Anterior cingulate cortex (tissue), 58 donors: ENCODE measurements at places on chromosomes 2 and 18.

DNA sequence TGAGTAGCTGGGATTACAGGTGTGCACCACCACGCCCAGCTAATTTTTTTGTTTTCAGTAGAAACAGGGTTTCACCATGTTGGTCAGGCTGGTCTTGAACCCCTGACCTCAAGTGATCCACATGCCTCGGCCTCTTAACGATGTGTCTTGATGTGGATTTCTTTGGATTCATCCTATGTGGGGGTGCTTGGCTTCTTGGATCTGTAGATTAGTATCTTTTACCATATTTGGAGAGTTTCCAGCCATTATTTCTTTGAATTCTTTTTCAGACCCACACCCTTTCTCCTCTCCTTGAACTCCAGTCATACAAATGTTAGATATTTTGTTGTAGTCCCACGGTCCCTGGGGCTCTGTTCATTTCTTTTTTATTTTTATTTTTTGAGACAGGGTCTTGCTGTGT, 6.8 kb upstream of the TOGARAM2 start:
- no peak for DNase-seq

DNA sequence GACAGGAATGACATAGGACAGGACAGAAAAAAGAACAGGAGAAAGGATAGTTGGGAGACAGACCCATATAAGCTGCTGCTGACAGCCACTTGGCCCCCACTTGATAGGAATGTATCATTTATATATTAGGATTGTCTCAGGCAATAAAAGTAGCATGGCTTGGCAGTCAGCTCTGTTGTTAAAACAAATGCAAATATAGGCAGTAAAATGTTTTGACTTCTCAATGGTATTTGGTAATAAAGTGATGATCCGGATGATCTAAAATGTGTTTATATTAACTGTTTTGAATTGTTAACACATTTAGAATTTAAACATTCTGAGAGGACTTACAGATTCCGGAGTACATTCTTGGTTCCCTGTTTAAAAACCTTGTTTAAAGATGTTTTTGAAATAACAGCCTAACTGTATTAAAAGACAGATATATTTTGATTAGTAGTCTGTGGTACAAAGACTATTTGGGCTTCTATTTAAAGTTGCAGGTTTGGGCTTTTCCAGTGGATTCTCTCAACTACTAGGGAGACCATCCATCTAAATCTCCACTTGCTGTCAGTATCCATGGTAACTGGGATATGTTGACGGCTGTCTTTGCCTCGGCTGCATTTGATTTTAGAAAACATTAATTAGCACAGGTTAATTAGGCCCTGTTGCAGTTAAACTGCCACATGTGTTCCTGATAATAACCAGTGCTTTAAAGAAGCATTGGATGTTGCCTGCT, 147.6 kb downstream of the ESCO1 start:
- DNase-seq, result no peak

GRCh38 chr2:10395893-10396292, 52.2 kb downstream of the ODC1 start:
- no peak for DNase-seq

DNA sequence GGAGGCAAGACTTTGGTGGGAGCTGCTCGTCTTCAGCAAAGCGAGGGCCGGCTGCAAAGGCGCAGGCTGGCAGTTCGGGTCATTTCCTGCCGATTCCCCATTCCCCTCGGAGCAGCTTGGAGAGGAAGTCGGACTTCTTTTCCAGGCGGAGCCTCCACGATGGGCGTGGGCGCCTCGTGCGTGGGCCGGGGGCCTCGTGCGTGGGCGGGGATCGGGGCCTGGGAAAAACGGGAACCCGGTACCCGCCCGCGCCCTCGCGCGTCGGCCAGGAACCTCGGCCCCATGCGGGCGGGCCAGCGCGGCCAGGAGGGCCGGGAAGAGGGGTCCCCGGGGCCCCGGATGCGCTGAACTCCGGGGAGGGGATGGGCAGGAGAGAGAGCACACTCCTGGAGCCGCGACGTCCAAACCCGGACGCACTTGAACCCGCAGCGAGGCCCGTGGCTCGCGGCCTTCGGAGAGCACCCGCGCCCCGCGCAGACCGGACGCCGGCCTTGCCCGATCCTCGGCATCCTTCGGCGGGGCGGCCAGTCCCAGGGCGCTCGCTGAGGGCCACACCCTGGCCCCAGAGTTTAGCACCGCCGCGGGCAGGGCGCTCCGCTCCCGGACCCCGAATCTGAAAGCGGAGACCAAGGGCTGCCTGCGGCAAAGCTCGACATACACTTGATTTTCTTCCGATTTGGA, 368.4 kb downstream of the MTX2 start:
- DNase-seq, result no peak

DNA sequence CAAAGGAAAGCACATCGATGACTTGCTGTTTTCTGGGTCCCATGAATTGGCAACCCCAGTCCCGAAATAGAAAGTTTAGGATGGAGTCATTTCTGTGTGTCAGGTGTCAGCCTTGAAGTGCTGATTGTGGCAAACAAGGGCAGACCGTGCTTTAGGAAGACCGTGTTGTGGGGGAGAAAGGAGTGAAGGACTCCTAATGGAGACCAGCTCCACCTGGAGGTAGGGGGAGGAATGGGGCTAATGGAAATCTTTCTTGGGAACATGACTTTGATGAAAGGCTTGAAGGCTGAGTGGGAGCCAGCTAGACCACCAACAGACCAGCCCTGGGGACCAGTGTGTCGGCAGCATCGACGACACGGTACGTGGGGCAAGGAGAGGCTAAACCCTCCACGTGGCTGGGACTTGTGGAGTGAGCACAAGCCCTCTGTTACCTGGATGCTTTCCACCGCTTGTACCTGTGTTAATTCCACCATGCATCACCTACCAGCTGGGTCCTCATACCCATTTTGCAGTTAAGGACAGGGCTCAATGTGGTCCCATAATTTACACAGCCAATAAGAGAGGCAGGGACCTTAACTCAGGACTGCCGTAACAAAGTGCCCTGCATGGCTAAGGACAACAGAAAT, 104.2 kb downstream of the SH3BP4 start:
- DNase-seq, result no peak

- DNase-seq, result no peak
Measured at GRCh38 chr2:75310876-75311275, 111.6 kb upstream of the TACR1 start.

DNA sequence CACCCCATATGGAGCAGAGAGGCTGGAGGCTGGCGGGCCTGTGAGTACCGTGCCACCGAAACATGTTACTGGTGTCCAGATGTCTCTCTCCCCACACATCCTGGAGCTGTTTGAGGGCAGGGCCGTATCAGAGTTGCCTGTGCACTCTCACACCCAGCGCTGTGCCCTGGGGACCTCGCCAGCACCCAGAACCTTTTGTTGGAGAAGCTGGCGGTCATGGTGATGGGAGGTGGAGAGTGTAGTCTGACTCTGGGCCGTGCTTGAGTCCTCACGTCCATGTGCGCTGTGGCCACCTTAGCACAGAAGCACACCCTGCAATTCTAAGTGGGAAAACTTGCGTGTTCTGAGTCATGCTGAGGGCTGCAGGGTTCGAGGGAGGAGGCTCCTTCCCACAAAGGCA, 259.2 kb downstream of the NDUFA10 start:
- DNase-seq, result no peak

DNA sequence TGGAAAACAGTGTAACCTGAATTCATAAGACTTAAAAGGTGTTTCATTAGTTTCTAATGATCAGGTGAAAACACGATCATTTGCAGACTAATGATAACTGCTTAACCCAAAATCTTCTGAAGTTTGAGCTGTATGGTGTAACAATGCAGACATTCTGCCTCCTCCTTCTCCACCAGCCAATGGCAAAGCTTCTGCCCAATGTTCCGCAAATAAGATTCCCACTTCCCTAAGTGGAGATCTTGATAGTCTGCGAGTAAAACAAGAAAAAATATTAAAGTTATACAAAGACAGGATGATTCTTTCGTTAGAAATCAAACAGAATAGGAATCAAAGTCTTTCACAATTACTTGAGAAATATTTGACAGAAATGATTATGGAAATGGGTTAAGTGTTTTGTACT, 8.1 kb downstream of the C2orf42 start:
- no peak for DNase-seq

- DNase-seq, result no peak
Measured at GRCh38 chr18:43888598-43888997, 611.3 kb upstream of the SYT4 start.

DNA sequence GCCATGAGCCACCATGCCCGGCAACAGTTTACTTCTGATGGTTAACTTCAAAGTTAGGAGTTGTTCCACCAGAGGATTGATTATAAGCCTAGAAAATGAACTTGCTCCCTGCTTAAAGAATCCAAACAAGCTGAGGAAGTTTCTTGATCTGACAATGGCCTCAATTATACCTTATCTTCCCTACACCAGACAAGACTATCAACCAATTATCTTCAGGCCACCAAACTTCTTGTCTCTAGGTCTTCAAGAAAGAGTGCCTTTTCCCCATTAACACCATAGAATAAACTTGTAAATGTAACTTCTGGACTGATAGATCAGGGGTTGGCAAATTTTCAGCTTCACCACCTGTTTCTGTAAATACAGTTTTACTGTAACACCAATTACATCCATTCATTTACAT, 15.0 kb downstream of the ZC3H8 start:
- no peak for DNase-seq

- DNase-seq, result no peak
Measured at GRCh38 chr2:143890798-143891197, 629.1 kb downstream of the ZEB2 start.

GRCh38 chr2:153818242-153818641, 53.5 kb upstream of the GALNT13 start:
- DNase-seq, result no peak

GRCh38 chr2:205800773-205801172, 118.5 kb downstream of the NRP2 start:
- no peak for DNase-seq

- no peak for DNase-seq
Measured at GRCh38 chr2:15556311-15556930, 4.7 kb downstream of the NBAS start.

DNA sequence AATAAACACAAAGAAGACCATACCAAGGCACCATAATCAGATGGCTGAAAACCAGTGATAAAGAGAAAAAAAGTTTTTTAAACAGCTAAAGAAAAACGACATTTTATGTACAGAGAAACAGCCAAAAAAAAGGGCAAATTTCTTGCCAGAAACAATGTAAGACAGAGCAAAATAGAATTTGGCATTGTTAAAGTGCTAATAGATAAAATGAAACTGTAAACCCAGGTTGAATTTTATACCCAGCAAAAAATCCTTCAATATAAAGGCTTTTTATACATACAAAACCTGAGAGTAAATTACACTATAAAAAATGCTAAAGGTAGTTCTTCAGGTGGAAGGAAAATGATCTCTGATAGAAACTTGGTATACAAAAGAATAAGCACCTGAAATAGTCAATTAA, 45.7 kb downstream of the FAM117B start:
- DNase-seq, result no peak

DNA sequence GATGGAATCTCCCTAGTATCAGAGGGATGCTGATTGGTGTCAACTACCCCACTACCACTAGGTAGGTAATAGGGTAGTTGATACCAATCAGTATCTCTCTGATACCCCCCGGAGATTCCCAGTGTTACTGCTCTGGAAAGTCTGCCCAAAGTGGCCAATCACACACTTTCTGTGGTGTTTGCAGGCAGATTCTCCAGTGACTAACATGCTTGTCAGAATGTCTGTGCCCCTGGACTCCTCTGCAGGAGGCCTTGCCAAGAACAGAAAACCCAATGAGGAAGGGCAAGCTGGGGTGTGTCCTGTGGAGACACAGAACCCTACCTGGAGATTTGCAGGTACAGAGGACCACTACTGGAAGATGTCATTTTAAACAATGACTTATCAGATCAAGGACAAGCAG, 135.1 kb downstream of the RIT2 start:
- DNase-seq, result no peak

- DNase-seq, result no peak
Measured at GRCh38 chr2:65021709-65022108, 32.5 kb downstream of the SLC1A4 start.
